ENCODE measurements at places on chromosomes 1 and 21.

DNA sequence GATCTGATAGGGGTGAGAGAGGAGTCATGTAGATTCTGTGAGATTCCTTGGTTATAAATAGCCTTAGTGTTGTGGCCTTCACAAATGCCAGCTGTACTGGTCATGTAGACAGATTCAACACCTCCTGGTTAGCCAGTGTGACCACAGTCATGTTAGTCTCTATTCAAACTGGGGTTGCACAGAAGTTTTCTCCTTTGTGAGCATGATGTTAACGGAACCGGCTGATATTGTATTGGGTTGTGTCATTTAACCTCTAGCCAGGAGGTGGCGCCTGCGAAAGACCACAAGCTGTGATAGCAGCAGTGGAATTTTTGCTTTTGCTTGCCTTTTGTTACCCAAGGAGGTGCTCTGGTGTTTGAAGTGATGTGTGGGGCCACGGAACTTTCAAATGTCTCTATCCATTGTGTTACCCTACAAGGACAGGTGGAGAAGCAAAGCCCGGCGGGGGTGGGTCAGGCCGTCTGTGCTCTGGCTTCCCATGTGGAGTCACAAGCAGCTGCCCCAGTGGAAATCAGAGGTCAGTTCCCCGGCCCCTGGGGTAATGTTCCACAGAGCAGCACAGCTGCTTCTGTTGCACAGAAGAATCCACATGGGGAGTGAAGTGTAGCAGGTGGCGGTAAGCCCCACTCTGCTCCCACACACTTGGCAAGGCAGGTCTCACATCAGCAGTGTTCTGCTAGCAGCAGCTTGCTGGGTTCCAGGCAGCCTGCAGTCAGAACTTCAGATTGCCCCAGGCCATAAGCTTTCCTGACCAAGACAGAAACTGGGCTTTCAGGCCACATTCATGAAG is 112.6 kb downstream of the ADAMTS1 start:
- peak; percentile 59 for DNase-seq

DNA sequence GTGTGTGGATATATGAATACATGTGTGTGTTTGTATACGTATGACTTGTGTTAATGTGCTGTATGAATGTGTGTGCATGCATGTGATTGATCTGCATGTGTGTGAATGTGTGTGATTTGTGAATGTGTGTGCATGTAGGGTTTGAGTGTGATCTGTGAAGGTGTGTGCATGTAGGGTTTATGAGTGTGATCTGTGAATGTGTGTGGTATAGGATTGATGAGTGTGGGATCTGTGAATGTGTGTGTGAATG is 88.2 kb downstream of the STUM start:
- DNase-seq, result no peak

DNA sequence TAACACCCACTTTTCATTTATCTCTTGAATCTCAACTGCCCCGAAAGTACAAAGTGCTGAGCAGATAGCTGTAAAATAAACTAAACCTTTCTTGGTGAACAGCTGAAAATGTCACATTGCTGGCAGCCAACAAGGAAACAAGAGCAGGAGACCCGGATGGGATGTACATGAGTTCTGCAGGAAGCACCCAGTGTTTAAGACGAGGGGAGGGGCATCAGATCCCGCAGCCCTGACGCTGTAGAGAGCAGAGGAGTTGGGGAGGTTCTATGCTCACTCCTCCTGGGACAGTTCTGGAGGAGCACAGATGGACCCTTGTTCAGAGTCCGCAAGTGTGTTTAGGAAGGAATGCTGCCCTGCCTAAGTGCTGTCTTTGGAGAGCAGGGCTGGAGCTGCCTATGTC is 32.0 kb upstream of the EPHA8 start:
- DNase-seq, result no peak

DNA sequence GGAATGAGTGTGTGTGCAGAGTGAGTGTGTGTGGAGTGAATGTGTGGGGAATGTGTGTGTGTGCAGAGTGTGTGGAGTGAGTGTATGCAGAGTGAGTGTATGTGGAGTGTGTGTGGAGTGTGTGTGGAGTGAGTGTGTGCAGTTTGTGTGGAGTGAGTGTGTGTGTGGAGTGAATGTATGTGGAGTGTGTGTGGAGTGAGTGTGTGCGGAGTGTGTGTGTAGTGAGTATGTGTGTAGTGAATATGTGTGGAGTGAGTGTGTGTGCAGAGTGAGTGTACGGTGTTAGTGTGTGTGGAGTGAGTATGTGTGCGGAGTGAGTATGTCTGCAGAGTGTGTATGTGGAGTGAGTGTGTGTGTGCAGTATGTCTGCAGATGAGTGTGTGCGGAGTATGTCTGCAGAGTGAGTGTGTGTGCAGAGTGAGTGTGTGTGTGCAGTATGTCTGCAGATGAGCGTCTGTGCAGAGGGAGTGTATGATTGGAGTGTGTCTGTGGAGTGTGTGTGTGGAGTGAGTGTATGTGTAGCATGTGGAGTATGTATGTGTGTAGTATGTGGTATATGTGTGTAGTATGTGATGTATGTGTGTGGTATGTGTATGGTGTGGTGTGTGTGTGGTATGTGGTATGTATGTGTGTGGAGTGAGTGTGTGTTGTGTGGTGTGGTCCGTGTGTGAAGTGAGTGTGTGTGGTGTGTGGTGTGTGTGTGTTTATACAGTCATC is 59.7 kb upstream of the CLDN14 start:
- no peak for DNase-seq

GRCh38 chr1:205272536-205272935 is 44.8 kb downstream of the TMCC2 start:
- DNase-seq, result no peak

DNA sequence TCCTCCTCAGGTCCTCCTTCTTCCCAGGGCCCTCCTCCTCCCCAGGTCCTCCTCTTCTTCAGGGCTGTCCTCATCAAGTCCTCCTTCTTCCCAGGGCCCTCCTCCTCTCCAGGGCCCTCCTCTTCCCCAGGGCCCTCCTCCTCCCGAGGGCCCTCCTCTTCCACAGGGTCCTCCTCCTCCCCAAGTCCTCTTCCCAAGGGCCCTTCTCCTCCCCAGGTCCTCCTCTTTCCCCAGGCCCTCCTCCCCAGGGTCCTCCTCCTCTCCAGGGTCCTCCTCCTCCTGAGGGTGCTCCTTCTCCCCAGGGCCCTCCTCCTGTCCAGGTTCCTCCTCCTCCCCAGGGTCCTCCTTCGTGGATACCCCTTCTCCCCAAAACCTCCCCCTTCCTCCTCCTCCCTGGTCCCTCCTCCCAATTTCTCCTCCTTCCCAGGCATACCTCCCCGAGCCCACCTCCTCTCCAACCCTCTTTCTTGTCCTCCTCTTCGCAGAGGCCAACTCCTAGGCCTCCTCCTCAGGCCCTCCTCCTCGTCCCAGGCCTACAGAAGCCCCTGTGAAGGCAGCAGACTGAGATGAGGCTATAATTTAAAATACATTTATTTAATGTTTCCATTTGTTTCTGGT is 29.5 kb downstream of the WNT9A start:
- DNase-seq, result no peak

- DNase-seq, result no peak
These were observed at the start of gene EPHB2 for GRCh38 chr1:22710701-22711049. TSS of gene EPHB2 (plus strand) at chr1:22710839. CDS start at chr1:22710983, 144 bp downstream.

DNA sequence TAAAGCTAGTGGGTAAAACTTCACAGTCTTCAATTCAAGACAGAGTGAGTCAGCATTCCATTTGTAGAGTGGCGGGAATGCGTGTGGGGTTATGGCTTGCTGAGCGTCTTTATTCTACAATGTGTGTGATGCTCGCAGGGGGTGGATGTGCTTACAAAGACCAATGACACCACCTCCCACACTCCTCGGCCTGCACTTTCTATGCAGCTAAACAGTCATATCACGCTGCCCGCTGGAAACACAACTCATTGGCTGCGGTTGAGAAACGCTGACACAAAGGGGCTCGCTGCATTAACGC is 298.5 kb downstream of the PCP4 start:
- DNase-seq, result no peak

- no peak for DNase-seq
These were observed 6.1 kb downstream of the CCDC18 start for GRCh38 chr1:93186667-93187066.

DNA sequence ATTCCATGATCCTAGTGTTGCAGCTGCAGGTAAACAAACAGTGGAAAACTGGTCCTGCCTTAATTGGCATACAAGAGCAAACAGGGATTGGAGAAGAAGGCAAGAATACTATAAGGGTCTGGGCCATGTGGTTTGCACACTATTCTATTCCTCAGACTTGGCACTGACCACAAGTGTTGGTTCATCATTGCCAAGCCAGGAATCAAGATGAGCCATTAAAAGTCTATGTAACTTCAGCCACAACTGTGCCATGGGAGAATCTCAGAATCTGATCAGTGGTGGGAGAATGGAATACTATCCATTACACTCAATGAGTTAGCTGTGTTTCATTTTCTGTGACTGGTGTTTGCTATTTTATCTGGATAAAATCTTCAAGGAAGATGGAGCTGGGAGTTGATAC is 26.2 kb upstream of the FCER1A start:
- DNase-seq, result no peak

GRCh38 chr1:152667648-152668047 is 4.5 kb downstream of the LCE2D start:
- no peak for DNase-seq

DNA sequence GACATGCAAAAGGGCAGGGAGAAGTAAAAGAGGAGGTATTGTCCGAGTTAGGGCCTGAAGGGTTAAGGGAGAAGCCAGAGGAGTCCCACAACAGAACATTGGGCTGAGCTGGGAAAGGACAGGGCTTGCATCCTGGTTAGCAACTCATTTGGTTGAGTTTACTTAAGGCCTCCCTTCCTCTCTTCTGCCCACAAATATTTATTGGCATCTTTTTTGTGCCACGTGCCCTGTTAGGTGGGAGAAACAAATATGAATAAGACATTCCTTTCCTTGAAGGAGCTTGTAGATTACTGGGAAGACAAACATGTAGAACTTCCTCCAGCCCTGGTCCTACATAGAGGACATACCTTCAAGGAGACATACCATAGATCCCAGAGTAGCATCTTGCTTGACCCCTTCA is 53.0 kb upstream of the PRELP start:
- peak; percentile 14 for DNase-seq
